ENCODE measurements at places on chromosomes 2 and 18.

- DNase-seq, result no peak
Observed at GRCh38 chr2:69222953-69223658, 163.9 kb downstream of the GFPT1 start.

DNA sequence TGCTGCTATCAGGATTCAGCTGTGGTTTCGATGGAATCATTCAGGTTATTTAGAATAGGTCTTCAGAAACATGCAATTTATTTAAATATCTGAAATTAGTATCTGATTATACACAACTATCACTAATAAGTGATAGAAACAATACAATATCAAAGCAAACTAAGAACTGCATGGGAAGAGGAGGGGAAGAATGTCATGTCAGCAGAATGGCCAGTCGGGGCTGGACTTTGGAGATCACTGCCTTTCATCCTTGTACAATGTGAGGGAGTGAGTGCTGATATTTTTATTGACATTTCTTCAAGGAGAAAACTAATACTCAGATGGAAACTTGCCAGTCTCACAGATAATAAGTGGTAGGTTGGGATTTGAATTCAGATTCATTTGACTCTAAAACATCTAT lies 224.0 kb upstream of the LINC00305 start:
- no peak for DNase-seq

GRCh38 chr2:121547646-121548045 lies 17.0 kb downstream of the RNU4ATAC start:
- DNase-seq, result no peak

DNA sequence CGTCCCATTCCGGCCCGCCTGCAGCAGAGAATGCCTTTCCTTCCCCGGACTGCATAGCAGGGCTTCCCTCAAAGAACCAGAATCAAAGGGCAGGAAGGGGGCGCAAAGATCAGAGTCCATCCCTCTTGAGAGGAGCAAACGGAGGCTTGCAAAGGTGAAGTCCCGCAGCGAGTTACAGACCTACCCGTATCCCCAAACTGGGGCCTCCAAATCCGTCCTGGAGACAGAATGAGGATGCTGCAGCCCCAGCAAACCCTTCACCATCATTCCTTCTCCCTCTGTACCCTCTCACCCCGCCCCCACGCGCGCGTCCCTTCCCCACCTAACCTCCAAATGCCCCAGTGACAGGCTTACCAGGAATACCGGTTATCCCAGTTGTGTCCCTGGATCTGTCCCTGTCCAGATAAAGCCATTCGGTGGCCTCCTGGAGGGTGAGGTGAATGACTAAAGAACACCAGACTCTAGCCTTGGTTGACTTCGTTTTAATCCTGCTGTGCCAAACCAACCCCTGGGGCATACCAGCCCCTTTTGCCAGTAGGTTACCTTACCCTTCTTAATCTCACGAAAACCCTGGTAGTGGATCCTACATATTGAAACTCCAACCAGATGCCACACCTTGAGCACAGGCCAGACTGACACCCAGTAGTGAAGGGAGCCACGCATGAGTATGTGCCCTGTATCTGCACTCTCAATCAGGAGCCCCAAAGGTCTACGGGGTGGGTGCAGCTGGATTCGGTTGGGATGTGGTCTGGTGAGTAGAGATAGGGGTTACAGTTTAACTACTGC lies 961 bp upstream of the SLC40A1 start:
- no peak for DNase-seq

DNA sequence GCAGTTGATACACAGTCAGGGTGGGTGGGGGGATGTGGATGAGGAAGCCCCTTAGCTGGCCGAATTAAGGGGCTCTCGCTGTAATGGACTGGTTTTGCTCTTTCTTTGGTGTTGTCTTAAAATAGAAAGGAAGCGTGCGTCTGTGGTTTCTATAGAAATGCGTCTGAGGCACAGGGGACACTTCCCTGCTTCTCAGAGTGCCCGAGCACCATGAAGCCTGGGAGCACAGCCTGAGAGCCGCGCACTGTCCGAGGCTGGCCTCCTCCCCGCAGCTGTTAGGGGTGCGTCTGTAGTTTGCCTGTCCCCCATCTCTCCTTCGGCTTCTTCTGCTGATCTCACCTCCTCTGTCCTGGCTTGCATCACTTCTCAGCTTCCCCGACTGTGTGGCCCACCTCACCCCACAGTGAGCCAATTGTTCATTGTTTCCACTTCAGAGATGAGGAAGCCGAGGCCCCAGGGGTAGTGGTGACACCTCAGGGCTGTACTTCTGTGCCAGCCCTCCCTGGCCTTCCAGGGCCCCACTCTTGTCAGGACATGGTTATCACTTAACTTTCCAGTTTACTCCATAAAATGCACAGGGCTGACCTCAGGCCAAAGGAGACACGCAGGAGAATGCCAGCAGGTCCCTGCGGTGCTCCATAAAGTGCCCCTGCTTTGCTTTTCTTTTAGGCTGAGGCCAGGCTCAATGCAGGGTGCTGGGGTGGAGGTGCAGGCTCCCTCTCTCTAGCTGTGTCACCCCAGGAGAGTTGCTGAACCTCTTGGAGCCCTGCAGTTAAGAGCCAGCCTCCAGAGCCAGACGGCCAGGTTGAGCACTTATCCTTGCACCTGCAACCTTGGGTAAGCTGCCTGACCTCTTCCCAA lies 210.6 kb downstream of the SEPTIN10 start:
- no peak for DNase-seq

DNA sequence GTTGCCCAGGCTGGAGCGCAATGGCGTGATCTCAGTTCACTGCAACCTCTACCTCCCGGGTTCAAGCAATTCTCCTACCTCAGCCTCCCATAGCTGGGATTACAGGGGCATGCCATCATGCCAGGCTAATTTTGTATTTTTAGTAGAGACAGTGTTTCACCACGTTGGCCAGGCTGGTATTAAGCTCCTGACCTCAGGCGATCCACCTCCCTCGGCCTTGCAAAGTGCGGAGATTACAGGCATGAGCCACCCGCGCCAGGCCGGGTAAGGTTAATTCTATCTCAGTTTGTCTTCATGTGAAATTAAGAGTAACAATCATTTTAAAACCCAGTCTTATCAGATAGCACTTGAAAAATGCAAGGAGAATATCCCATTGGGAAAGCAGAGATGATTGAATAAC lies 1681.7 kb upstream of the DDX18 start:
- DNase-seq, result no peak

DNA sequence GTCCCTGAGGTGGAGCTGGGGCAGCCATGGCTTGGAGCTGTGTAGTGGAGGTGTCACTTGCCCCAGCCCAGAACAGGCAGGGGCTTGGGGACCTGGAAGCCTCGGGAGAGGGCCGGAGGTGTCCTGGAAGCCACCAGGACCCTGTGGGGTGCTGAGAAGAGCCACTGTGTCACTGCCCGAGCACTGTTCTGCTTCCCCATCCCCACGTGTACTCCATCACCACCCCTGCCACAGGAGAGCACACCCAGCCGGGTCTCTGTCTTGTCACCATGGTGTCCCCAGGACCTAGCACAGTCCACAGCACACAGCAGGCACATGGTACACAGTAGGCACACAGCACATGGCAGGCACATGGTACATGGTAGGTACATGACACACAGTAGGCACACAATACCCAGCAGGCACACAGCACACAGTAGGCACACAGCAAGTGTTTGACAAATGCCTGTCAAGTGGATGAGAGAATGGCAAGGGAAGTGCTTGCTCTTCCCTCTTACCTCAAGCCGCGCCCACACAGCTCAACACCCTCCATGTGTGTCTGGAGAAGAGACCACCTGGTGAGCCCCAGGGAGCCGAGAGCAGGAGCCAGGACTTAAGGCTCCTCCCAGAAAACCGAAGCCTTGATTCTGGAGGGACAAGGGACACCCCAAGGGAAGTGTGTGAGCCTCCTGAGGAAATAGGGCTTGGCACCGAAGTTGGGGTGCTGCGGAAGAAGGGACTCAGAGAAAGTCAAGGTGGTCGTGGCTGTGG lies 13.3 kb downstream of the MBP start:
- no peak for DNase-seq

GRCh38 chr2:112582314-112582746 lies 2.1 kb upstream of the CHCHD5 start:
- DNase-seq, result no peak

- no peak for DNase-seq
Observed at GRCh38 chr2:213476641-213477040, 192.4 kb downstream of the SPAG16 start.

DNA sequence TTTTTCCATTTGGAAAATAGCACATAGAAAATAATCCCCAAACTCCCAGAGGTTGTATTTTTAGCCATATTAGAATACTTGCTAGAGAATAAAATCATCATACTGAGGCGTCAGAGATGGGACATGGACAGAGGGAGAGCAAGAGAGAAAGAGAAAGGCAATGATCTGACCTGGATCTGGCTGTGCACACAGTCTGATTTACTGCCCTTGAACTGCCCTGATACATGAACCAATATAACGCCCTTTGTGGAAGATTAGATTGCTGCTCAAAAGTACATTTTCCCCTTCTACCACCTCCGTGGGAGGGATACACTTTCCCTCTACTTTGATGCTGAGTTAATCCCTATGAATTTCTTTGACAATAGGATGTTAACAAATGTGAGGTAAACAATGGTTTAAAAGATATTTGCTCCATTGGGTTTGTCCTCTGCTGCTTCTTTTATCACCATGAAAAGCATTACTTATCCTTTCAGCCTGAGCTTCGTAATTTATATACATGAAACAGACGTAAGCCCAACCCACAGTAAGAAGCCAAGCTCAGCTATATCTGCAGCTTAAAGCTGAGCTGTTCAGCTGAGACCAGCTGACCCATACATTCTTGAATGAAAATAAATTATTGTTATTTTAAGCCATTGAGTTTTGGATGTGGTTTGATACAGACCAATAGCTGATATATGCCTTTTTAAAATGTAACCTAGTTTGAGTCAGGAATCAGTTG lies 1664.6 kb upstream of the CELF4 start:
- no peak for DNase-seq

DNA sequence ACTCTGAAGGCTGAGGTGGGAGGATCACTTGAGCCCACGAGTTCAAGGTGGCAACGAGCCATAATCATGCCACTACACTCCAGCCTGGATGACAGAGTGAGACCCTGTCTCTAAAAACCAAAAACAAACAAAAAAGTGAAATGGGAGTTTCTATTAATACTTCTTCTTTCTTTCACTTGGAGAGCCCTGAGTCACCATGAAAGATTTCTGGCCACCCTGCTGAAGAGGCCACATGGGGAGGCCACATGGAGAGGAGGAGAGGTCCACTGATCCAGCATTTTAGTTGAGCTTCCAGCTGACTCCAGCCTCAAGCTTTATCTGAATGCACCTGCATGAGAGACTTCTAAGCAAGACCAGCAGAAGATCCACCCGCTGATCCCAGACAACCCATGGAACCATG lies 74.2 kb upstream of the LAPTM4A start:
- DNase-seq, result no peak

DNA sequence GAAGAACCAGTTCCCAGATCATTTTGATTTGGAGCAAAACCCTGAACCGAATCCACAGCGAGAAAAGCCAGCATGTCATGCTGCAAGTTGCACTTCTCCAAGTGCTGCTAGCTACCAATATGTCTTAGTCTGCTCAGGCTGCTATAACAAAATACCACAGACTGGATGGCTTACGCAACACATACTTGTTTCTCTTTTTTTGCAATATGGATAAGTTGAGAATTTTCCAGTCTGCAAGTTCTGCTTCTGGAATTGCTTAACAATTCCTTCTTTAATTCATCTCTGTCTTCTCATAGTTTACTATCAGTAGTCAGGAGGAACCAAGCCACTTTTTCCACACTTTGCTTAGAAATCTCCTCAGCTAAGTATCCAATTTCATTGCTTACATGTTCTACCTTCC lies 105.9 kb upstream of the RBBP8 start:
- DNase-seq, result no peak

DNA sequence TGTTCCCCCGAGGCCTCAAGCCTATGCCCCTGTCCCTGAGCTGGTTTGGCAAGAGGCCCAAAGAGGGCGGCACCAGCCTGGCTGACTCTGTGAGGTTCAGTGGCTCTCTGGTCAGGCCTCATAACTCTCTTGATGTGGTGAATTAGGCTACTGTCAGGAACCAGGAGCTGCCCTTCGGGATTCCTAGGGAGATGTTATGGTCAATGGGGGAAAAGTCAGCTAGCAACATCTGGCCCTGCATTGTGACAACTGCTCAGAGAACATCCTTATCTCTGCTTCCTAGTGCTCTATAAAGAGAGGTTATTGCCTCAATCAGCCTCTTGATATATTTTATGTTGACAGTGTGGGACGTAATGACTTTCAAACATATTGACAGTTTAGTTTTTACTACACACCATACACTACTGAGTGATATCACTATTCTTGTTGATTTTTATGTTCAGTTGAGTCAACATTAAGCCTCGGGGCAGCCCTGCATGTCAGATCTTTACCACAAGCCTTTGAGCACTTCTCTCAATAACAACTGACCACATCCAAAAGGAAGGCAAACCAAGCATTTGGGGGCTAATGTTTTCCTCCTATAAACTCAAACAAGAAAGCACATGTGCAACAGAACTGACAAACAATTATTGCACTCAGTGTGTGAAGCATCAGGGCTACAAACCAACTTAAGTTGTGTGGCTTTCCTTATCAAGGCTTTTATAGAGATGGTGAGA lies 448.3 kb upstream of the SLC14A2 start:
- DNase-seq, result no peak

DNA sequence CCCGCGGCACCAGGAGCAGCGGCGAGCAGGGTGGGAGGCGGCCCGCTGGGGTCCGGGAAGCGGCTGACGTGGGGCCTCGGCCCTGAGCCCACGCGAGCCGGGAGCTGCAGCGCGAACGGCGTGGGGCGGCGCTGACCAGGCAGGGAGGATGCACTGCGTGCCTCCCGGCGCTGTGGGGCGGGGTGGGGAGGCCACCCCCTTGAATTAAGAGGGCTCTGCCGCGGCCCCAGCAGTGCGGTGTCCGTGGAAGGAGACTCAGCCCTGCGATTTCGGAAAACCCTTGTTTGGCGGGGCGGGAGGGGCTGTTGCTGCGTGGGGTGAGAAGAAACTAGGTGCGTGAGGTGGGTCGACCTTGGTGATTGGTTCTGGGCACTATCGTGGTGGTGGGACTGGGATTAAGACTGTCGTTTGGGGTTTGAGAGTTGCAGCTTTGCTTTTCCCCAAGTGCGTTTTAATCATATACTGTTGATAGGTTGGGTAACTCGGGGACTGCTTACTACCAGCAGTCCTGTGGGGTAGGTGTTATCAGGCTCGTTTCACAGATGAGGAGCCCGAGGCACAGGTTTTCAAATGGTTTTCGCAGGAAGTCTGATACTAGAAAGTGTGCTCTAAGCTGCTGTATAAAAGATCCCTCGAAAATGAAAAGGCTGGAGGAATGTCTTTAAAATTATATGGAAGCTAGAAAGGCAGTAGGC lies 722 bp downstream of the ACSL3 start:
- DNase-seq, result no peak

GRCh38 chr2:100747996-100748615 lies 71.8 kb upstream of the NPAS2 start:
- no peak for DNase-seq
